NAMALWA (cell line): ENCODE measurements at places on chromosomes 1 and 21.

DNA sequence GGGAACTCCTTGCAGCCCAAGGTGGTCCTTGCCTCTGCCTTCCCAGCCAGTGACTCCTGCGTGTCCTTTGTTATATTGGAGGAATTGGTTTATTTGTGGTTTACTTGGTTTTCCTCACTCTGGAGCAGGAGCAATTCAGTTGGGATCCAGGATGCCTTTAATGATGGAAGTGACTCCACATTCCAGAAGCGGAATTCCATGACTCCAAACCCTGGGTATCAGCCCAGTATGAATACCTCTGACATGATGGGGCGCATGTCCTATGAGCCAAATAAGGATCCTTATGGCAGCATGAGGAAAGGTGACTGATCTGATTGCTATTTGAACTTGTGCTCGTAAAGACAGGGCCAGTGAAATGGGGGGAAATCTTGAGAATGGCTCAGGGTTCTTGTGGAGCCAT, 15.1 kb upstream of the PIGV start:
- DNase-seq, result no peak

GRCh38 chr21:41932191-41932575, 21.6 kb downstream of the C2CD2 start:
- no peak for DNase-seq

DNA sequence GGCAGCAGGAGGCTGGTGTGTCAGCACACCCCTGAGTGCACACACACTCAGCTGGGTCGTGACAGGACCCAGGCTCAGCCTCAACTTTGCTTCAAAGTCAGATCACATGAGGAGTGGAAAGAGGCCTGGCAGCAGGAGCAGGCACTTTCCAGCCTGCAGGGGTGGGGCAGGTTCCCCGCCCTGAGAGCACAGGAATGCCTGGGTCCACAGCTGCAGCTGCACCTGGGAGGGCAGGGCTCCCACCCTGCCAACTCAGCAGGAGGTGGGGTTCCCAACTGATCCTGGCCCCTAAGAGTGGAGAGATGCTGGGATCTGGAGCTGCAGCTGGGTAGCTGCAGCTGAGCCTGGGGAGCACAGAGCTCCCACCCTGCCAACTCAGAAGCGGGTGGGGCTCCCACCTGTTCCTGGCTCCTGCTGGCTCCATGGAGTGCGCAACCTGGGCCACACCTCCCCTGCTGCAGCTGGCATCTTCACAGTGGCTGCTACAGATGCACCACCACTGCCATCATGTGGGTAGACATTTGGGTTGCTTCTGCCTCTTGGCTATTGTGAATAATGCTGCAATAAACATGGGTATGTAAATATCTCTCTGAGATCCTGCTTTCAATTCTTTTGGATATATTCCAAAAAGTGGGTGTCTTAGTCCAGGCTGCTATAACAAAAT, 415.4 kb downstream of the TTLL7 start:
- DNase-seq, result peak; percentile 28

DNA sequence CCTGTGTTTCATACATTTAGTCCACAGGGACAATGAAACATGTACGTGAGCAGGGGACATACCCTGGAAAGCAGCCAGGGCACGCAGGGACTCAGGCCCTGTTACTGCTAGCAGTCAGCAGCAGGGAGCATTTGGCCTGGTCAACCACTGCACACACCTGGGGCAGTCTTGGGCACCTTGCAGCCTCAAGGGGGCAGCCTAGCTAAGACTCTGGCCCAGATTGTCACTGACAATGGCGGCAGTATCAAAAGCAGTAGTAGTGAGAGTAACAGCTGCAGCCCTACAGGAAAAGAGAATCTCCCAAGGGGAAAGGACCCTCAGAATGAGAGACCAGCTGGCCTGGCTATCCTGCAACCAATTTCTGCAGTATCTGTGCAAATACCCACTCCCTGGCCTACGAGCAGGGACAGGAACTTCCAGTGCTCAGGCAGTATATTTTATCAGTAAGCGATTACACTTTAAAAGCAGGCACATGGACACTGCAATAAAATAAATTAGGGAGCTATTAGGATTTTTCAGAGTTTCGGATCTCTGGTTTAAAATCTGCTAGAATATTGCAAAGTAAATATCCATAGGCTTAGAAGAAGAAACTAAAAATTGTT, 475.6 kb downstream of the LTN1 start:
- peak; percentile 89 for DNase-seq

GRCh38 chr1:39091845-39092645, 65.9 kb downstream of the NDUFS5 start:
- DNase-seq, result peak; percentile 66

DNA sequence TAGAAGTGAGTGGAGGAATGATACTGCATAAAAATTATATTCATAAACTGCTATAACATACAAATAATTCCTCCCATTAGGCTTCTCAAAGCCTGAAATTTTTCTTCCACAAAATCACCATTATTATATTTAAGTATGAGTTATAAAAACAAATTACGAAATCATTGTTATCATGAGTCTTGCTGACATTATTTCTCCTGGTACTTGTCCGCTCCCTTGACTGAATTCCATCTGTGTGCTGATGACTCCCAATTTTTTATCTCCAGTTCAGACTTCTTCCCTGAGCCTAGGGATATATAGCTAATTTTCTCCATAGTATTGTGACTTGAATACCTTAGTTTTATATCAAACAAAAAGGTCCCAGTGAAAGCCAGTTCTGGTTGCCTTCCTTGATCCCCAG, 268.2 kb downstream of the HMCN1 start:
- no peak for DNase-seq

GRCh38 chr21:45367402-45368351, 37.3 kb upstream of the COL18A1 start:
- no peak for DNase-seq

- DNase-seq, result no peak
Observed at GRCh38 chr1:235650341-235651169, 971 bp upstream of the GNG4 start.

- DNase-seq, result no peak
Observed at GRCh38 chr21:44828362-44829056, 10.6 kb upstream of the SUMO3 start.

- DNase-seq, result no peak
Observed at GRCh38 chr1:76185207-76185606, 110.7 kb downstream of the ST6GALNAC3 start.

GRCh38 chr1:103859721-103860120, 110.0 kb downstream of the AMY1C start:
- DNase-seq, result no peak

GRCh38 chr1:101086783-101087182, 61.2 kb upstream of the DPH5 start:
- no peak for DNase-seq

GRCh38 chr21:25281134-25281533, 326.1 kb downstream of the MRPL39 start:
- DNase-seq, result no peak

GRCh38 chr1:81681601-81682266, 119.0 kb upstream of the ADGRL2 start:
- peak; percentile 86 for DNase-seq

- DNase-seq, result no peak
Observed at GRCh38 chr1:48869116-48869893, 92.6 kb upstream of the BEND5 start.

GRCh38 chr1:211474451-211474850, 17.5 kb downstream of the RD3 start:
- no peak for DNase-seq

- DNase-seq, result no peak
Observed at GRCh38 chr1:155962599-155963211, 15.6 kb downstream of the ARHGEF2 start.

GRCh38 chr21:41874611-41875010, 4.5 kb downstream of the PRDM15 start:
- DNase-seq, result peak; percentile 77

- no peak for DNase-seq
Observed at GRCh38 chr1:40802742-40803113, 19.1 kb downstream of the KCNQ4 start.

DNA sequence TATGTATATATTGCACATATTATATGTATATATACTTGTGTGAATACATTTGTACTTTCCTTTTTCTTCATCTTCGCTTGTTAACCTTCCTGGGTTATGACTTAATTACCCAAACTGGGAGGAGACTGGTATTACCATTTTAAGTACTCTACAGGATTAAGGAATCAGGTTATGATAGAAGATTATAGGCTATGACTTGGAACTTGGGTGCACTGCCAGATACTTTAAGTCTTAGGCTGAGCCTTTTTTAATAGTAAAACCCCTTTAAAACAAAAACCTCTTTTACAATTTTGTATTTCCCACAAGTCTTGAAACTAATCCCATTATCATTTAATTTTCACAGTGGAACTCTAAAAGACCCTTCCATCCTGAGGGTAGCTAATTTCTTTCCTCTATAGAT, 6.0 kb downstream of the BRWD1 start:
- no peak for DNase-seq

- DNase-seq, result peak; percentile 48
Observed at GRCh38 chr21:44845418-44846223, 27.8 kb upstream of the SUMO3 start.

DNA sequence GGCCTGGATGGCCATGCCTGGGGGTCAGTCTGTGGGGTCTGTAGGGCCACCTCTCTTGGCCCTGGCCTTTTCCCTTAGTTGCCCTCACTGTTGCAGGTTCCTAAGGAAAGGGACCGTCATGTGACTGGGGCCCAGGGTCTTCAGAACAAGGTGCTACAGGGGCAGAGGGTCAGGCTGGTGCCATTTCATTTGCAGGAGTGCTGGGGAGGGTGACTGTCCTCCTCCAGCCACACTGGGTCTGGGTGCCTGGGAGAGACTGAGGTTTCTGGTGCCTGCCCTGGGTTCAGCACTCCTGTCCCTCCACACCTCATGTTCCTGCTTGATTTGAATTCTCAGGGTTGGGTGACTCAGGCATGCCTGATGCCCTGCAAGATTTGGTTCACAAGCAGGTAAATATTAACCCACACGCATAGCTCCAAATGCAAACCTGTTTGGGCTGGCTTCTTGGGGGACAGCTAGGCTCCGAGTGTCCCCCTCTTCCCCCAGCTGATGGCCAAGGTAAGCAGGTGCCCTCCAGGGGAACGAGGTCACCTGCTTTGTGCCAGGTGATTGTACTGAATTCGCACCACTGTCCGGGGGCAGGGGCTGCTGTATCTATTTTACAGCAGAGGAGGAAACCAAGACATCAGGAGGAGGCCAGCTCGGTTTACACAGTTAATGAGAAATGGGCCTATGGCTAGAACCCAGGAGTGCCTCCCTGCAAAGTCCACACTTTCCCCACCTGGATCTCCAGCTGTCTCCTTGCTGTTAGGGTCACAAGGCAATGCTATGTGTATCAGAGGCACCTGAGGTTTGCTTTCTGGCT, 20.3 kb downstream of the ARHGEF10L start:
- no peak for DNase-seq

DNA sequence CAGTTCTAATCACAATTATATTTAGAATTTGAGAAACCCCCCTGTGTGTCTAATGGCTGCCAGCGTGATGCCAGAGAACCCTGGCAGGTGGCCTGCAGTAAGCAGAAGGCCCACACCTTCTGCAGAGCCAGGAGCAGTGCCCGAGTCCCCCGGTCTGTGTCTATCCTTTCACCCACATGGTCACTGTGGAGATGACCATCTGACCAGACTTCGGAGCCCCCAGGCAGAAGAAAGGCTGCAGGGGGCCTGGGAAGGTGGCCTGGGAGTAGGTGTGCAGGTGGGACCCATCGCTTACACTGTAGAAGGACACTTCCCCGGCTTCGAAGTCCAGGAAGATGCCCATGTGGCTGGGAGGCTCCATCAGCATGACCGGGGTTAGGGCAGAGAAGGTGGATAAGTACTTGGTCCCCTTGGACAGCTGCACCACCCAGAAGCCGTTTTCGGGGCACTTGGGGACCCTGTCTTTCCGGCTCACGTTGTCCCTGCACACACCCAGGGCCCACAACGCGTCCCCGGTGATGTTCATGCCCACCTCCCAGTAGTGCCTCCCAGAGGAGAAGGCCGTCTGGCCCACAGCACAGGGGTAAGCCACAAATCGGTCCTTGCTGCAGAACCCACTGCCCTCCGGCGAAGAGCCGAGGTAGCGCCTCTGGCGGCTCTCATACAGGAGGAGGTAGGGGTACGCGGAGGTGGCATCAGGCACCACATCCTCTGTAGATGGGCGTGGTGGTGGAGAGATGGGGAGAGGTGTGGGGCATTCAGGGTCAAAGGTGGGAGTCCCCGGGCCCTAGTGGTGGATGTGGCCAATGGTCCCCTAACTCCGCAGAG, 1.6 kb upstream of the TRIM11 start:
- DNase-seq, result no peak

DNA sequence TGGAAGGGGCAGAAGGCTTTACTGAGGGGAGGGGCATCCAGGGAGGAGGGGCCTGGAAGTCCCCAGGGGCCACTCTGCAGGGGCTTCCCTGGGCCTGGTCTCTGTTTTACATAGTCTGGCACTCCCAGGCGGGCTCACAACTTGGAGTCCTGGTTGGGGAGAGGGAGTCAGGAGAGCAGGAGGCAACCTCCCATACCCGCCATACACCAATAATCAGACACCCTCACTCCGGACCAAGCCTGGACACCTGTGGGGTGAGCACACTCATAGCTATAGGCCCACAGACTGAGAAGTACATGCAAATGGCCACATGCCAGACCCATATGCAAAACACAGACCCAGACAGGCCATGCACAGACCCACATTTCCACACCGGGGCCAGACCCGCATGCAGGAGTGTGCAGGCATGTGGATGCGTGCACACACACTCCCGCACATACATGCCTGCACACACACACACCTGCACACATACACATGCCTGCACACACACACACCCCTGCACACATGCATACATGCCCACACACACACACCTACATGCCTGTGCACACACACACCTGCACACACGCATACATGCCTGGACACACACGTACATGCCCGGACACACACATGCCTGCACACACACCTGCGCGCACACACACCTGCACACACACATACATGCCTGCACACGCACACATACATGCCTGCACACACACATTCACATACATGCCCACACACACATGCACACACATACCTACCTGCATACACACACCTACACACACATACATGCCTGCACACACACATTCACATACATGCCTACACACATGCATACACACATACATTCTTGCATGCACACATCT, 89.5 kb upstream of the RUNX3 start:
- peak; percentile 88 for DNase-seq

GRCh38 chr1:153349363-153350320, 1.0 kb upstream of the PGLYRP4 start:
- DNase-seq, result no peak

- peak; percentile 28 for DNase-seq
Observed at GRCh38 chr1:83818916-83819315, 180.0 kb downstream of the TTLL7 start.

- DNase-seq, result no peak
Observed at GRCh38 chr1:19414515-19415121, 70.7 kb downstream of the CAPZB start.

GRCh38 chr1:216614011-216614934, 109.0 kb downstream of the ESRRG start:
- DNase-seq, result no peak

- no peak for DNase-seq
Observed at GRCh38 chr1:29306471-29307140, 70.3 kb downstream of the PTPRU start.

GRCh38 chr1:26477446-26478152, 5.4 kb downstream of the HMGN2 start:
- DNase-seq, result peak; percentile 26

- no peak for DNase-seq
Observed at GRCh38 chr1:100321506-100321905, 30.8 kb upstream of the CDC14A start.
